Stimulated activated CD4-positive, alpha-beta T cell treated with anti-CD3 and anti-CD28 coated beads, Interleukin-4, amount 100 ng/mL, for 48 hours (primary cell): ENCODE measurements at places on chromosomes 13 and 19.

- DNase-seq = no peak
These were observed 9.3 kb upstream of the CDX2 start for GRCh38 chr13:27978301-27978968.

GRCh38 chr13:53042877-53043276, 14.3 kb downstream of the OLFM4 start:
- no peak for DNase-seq

DNA sequence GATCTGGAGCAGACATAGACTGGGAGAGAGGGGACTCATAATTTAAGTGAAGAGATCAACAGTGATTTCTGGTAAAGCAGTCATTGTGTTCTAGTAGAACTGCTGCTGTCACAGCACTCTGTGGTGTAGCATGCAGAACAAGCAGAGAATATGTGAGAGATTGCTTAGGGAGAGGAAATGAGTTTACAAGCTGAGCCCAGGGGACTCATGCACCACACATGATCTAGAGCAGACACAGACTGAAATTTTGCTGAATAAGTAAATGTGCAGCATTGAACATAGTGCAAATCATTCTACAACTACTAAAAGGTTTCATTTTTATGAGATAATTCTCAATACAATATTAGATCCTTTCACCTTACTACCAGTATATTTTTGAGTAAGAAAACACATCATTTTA, 125.7 kb downstream of the MYO16 start:
- no peak for DNase-seq

DNA sequence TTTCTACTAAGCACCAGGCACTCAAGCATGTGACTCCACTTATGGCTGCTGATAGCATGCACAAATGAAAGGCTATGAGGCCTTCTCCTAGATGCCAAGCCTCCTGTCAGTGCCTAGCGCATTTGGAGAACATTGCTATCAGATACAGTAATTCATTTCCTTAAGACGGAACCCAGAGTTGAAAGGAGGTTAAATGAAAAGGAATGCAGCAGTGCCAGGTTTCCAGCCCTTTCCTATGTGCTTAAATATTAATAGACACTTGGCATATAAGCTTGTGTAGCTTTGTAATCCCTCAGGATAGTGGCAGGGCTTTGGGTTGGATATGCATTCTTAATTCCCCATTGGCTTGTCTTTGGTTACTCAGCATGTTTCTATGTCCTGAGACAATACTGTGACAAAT, 140.1 kb upstream of the FRY start:
- DNase-seq = no peak

GRCh38 chr13:56352361-56352760, 788.4 kb upstream of the PRR20A start:
- no peak for DNase-seq
